ENCODE measurements at places on chromosomes 16 and 17. TPM values are rescaled to one million over a fixed set of nuclear protein-coding genes. Genes with fewer than 3 reads are reported as not detected.

Gene KREMEN2
- not detected for total RNA-seq

Gene SCARF1
- 0.99 TPM for total RNA-seq

Gene OMG
- total RNA-seq: 26.8 TPM

Gene SOX15
- total RNA-seq: 0.50 TPM

Gene ZFP3
- total RNA-seq: 3.1 TPM

Gene KRT25
- total RNA-seq: not detected

Gene TOM1L1
- 34.7 TPM for total RNA-seq

GRCh38 chr17:57121308-57122042, 36.4 kb downstream of the AKAP1 start:
- DNase-seq: peak; percentile 39

DNA sequence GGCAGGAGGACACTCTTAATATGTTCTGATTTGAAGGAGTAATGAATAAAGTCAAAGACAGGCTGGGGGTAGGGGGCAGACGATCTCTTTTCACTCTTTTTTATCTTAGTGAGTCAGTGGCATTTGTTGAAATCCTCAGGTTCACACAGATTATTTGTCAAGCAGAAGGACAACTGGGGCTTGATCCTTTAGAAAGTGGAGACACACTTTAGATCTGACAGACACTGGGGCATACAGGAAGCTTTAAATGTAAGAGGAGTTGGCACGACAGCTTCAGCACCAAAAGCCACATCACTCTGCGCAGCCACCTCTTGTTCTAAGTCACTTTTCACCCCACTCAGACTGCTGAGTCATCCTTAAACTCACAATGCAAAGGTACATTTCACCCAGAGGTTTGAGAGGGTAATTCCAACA, 121.5 kb downstream of the STXBP4 start:
- DNase-seq: peak; percentile 31

GRCh38 chr17:27608328-27609230, 22.4 kb upstream of the LGALS9 start:
- DNase-seq: no peak

GRCh38 chr17:60102632-60103096, 23.9 kb upstream of the HEATR6 start:
- DNase-seq: peak; percentile 76

DNA sequence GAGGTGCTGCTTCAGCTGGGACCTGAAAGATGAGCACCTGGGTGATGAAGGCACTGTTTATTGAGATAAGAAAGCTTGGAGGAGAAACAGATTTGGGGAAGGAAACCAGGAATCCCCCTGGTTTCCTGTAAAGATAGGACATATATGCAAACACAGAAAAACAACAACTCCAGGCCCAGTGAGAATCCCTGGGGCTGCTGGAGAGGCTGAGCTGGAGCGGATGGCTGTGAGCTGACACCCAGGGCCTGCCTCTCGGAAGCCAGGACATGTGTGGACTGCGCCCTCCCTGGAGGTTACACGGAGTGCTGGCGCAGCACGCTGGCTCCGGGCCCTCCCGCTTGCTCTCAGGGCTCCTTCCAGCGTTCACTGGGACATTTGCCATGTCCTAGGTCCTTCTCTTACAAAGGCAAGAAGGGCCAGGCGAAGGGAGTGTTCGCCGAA, 57.5 kb downstream of the CYB5B start:
- DNase-seq: peak; percentile 88

DNA sequence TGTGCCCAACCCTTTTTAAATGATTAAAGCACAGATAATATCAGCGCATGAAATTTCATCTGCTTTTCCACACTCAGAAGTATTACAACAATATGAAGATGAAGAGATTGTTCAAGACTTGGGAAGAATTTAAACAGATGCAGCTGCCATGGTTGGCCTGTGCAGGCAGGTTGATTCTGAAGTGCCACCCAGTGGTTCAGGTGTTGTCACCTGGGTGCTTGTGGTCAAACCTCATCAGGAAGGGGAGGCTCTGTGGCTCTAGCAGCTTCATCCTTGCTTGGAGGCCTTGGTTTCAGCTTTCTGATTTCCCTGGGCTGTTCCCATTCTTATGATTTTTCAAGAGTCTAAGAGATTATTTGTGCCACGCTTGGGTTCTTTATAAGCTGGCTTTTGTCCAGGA, 22.2 kb upstream of the CLEC18C start:
- DNase-seq: no peak

DNA sequence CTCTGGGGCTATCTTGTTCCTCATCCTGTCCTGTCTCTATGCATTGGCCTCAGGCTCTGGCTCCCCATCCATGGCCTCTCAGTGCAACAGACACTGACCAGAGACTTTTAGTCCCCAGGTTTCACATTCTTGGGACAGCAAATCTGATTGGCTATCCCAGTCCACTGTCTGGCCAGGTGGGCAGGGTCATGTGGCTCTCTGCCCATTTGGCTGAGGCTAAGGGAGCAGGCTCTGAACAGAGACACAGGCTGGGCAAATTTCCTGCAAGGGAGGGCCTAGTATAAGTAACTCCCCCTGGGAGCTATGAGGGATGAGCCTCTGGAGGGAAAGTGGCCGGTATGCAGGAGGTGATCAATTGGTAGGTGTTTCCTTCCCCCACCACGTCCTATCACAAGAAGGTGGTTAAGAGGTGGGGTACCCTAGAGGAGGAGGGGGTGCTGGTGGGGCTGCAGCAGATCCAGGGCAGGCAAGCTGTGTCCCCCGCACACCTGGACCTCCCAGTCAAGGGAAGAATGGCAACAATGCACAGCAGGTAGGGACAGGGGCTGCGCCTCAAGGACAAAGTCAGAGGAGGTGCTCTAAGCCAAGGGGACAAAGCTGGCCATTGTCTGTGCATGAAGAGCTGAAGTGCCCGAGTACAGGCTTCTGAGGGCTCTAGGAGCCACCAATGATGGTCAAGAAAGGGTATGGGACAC, 13.2 kb downstream of the XYLT2 start:
- no peak for DNase-seq

DNA sequence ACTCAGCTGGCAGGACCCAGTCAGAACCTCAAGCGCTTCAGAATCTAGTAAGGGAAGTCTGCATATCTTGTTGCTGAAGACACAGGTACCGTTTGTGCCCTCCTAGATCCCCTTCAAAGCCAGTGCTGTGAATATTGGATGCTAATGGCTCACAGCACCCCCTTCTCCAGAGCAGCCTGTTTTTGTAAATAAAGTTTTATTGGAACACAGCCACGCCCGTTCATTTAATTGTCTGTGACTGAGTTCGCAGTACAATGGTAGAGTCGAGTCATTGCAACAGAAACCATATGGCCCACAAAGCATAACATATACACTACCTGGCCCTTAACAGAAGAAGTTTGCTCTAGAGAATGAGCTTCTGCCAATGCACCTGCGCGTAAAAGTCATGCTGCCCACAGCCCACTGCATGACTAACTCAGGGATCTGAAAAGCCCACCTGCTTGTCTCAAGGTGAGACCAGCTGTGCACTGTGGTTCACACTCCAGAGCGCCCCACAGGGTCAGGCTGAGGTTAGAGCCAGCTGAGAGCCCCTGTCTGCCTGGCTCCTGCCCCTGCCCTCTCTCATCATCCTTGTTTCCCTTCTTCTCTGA, 48.8 kb downstream of the AIPL1 start:
- no peak for DNase-seq

GRCh38 chr17:56884483-56885311, 29.2 kb downstream of the TRIM25 start:
- no peak for DNase-seq

GRCh38 chr17:62671553-62671952, 44.1 kb downstream of the MRC2 start:
- no peak for DNase-seq

DNA sequence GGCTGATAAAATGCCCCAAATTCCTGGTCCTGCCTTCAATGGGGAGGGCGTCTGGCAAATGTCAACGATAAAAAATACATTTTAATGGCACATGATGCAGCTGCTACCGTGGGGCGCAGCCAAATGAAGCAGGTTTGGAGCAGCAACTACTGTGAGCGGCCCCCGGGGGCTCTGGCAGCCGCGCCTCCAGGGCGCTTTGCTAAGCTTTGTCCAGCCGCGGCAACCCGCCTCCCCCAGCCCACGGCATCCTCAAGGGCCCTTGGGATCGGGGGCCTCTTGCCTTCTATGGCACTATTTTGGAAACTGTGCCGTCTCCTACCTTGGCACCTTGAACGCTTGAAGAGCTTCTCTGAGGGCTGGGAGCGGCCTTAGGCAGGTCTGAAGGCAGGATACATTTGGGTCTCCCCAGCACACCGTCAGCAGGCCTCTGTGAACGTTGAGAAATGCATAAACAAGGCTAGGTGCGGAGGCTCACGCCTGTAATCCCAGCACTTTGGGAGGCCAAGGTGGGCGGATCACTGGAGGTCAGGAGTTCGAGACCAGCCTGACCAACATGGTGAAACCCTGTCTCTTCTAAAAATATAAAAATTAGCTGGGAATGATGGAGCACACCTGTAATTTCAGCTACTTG, 25.1 kb downstream of the TBX4 start:
- DNase-seq: no peak

- no peak for DNase-seq
These were observed 12.9 kb upstream of the CACNG4 start for GRCh38 chr17:66951605-66951953.
